ENCODE measurements at places on chromosomes 13 and 19.

- no peak for DNase-seq
Observed at GRCh38 chr13:29131881-29132668, 311.9 kb downstream of the MTUS2 start.

DNA sequence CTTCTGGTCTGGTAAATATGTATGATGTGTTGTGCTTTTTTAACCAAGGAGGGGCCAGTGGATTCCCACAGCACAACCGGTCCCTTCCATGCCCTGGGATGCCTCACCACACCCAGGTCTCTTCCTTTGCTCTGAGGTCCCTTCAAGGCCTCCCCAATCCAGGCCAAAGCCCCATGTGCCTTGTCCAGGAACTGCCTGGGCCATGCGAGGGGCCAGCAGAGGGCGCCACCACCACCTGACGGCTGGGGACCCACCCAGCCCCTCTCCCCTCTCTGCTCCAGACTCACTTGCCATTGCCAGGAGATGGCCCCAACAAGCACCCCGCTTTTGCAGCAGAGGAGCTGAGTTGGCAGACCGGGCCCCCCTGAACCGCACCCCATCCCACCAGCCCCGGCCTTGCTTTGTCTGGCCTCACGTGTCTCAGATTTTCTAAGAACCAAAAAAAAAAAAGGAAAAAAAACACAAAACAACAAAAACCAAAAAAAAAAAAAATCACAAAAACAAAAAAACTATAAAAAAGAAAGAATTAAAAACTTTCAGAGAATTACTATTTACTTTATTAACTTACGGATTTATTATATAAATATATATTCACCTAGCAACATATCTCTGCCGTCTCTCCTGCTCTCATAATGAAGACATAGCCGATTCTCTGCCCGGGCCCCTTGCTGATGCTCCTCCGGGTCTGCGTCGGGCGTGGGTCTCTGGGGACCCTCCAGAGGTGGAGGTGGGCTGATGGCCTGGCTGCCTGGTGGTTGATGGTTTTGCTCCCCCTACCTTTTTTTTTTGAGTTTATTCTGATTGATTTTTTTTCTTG is 14.4 kb downstream of the CAPN12 start:
- peak; percentile 62 for DNase-seq

- DNase-seq, result no peak
Observed at GRCh38 chr13:97387890-97388289, 46.1 kb upstream of the RAP2A start.

DNA sequence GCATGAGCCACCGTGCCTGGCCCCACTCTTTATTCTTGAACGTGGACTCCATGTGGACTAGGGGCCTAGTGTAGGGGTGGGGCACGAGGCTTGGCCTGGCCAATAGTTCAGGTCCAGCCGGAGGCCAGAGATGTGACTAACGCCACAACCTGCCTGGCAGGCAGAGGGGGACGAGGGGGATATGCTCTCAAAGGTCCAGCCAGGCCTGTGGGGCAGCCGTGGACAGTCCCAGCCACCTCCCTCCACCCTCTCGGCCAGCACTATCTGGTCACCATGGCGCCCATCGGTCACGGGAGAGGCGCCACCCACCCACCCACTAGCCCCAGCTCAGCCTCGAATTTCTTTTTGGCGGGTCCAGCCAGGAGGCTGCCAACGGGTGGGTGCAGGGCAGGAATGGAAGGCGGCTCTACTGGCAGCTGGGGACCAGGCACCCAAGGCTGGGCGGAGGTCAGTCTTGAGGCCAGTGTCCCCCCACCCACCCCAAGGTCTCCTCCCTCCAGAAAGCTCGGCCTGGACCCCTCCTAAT is 2.2 kb upstream of the CERS1 start:
- DNase-seq, result no peak

DNA sequence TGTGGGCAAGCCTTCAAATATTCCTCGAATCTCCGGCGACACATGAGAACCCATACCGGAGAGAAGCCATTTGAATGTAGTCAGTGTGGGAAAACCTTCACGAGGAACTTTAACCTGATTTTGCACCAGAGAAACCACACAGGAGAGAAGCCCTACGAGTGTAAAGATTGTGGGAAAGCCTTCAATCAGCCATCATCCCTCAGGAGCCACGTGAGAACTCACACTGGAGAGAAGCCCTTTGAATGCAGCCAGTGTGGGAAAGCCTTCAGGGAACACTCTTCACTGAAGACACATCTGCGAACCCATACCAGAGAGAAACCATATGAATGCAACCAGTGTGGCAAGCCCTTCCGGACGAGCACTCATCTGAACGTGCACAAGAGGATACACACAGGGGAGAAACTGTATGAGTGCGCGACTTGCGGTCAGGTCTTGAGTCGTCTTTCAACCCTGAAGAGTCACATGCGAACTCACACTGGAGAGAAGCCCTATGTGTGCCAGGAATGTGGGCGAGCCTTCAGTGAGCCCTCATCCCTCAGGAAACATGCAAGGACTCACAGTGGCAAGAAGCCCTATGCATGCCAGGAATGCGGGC is 28.8 kb downstream of the ZNF333 start:
- no peak for DNase-seq
